Amygdala (tissue), 56 donors: ENCODE measurements at places on chromosomes 13 and 19.

- DNase-seq = no peak
These were observed 43.6 kb upstream of the UBAC2 start for GRCh38 chr13:99157046-99157445.

GRCh38 chr13:95260031-95260525 lies 41.2 kb downstream of the ABCC4 start:
- no peak for DNase-seq

- no peak for DNase-seq
These were observed 515.0 kb upstream of the KLHL1 start for GRCh38 chr13:70623239-70623638.

GRCh38 chr13:41457589-41458186 lies 338 bp downstream of the RGCC start:
- DNase-seq = no peak

- no peak for DNase-seq
These were observed 110.8 kb downstream of the PTPRS start for GRCh38 chr19:5229778-5230335.

GRCh38 chr13:62019858-62020257 lies 604.2 kb upstream of the PCDH20 start:
- DNase-seq = no peak

DNA sequence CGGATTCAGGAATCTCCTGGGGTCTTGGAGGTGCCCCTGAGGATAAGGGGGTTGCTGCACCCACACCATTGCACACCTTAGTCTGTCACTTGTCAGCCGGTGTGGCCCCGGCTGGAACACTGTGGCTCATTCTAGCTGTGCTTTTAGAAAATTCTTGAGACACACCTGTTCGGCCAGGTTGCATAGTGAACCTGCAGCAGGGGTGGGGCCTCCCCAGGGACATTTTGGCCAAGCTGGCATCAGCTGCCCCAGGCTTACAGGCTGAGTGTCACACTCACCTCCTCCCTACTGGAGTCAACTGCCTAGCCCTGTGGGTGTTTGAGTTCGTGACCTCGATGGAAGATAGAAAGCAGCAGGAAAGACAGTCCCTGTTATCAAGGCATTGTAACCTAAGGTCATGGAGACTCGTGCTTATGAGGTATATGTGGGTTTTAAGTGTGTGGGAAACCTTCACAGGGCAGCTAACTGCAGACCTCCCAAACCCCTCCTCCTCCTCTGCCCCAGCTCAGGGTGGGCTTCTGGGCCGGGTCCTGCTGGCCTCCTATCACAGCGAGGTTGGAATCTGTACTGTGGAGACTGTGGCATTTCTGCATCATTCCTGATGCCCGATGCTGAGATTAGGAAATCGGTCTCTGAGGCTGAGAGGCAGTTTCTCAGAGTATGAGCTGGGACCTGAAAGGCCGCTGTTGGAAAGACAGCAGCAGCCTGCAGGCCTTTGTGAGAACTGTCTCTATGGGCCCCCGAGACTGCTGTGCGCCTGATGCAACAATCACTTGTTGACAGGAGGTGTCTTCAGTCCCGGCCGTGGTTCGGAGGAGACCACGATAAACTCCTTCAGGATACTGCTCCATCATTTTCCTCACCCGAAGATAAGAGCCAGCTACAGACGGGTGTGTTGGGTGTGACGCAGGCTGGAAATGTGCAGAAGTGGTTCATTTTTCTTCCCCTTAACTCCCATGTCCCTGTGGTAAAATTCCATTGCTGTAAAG lies 72.2 kb downstream of the ATP11A start:
- DNase-seq = no peak

GRCh38 chr13:110475117-110475516 lies 86.4 kb downstream of the RAB20 start:
- DNase-seq = no peak

GRCh38 chr13:42041684-42042035 lies 6.8 kb upstream of the DGKH start:
- DNase-seq = peak; percentile 0

GRCh38 chr13:47545201-47546024 lies 455.7 kb downstream of the SUCLA2 start:
- DNase-seq = no peak

DNA sequence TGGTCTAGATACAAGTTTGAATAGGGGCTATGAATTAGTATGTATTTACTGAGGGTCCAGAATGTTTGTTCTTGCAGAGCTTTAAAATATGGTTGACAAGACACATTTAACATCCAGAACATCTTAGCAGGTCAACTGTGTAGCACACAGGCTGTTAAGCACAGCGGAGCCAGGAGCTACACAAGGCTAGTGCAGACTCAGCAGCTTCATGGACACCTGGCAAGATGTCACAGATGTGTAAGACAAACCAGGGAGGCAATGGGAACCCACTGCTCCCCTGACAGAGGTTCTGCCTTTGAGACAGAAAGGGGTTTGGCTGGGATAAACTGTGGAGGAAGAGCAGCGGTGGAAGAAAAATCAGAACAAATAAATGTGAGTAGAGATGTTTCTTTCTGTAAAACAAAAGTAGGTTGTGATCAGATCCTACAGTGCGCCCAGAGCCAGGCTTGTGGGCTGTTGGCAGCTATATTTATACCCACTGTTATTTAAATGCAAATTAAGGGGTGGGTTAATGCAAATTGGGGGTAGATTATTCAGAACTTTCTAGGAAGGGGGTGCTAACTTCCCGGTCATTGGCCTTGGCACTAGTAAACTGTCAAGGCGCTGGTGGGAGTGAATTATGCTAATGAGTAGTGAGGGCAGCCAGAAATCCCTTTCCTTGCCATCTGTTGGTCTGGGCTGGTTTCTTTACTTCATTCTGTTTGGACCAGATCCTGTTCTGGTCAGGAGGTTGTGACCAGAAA lies 33.0 kb downstream of the MIPEP start:
- DNase-seq = no peak

DNA sequence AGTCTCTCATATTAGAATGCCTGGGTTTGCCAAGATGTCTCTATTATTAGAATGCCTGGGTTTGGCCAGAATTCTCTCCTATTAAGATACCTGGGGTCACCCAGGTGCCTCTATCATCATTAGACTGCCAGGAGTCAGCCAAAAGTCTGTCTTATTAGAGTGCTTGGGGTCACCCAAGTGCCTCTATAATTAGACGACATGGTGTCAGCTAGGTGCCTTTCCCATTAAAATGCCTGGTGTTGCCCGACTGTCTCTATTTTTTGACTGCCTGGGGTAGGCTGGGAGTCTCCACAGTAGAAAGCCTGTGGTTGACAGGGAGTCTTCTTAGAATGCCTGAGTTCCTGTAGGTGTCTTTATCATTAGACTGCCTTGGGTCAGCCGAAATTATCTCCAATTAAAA lies 1536.6 kb downstream of the UQCRFS1 start:
- no peak for DNase-seq

GRCh38 chr13:98443329-98443728 lies 133.6 kb downstream of the STK24 start:
- no peak for DNase-seq

GRCh38 chr13:45752510-45752909 lies 50.4 kb downstream of the CBY2 start:
- no peak for DNase-seq

DNA sequence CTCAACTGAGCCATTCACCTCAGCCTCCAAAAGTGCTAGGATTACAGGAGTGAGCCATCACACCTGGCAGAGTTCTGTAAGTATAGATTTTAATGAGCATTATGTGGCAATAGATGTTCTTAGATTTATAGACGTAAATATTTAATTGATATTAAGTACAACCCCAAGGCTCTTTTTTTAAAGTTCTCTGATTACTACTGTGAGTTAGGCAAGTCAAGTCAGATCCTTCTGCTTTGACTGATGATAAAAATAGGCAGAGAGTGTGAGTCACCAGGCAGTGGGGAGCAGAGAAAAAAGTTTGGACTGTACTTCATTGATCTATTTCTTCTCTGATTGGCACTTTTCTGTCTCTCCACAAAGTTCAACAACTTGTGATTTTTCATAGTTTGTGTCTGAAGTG lies 1379.9 kb downstream of the UQCRFS1 start:
- DNase-seq = no peak

DNA sequence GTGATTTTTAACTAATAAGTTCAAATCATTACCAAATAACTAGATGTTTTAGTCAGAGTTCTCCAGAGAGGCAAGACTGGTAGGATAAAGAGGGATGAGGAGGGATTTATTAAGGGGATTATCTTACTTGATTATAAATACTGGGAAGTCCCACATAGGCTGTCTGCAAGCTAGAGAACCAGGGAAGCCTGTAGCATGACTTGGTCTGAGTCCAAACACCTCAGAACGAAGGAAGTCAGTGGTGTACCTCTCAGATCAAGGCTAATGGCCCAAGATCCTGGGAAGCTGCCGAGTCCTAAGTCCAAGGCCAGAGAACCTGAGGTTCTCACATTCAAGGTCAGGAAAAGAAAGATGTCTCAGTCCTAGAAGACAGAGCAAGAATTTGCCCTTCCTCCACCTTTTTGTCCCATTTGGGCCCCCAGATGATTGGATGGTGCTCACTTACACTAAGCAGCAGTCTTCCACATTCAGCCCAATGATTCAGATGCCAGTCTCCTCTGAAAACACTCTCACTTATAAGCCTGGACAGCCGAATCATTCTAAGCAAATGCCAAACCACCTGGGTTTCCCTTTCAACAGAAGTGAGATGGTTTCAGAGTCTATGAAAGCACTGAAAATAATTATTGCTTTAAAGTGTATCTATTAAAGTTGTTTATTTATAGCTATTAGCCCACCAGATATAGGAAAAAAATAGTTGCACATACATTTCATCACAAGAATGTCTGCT lies 1599.2 kb downstream of the OLFM4 start:
- DNase-seq = no peak

GRCh38 chr13:50893211-50893852 lies 16.3 kb upstream of the RNASEH2B start:
- no peak for DNase-seq

- DNase-seq = no peak
These were observed 1.6 kb upstream of the EPN1 start for GRCh38 chr19:55673465-55673864.

DNA sequence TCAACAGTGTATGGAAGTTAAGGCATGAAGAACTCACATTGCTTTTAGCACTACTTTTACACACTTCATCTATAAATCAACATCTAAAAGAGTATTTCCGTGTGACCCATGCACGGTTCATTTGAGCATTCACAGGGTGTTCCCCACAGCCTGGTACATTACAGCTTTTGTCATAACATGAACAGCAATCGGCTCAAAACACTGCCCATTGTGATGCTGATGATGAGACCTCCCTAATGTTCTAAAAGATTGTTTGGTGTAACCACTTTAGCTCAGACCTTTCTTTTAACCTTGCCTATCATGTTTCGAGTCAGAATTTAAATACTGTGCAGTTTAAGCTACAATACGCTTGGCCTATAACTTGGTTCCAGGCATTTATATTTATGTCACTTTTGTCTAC lies 4.1 kb upstream of the KLF5 start:
- no peak for DNase-seq

GRCh38 chr19:13150931-13151604 lies 857 bp downstream of the IER2 start:
- DNase-seq = no peak

DNA sequence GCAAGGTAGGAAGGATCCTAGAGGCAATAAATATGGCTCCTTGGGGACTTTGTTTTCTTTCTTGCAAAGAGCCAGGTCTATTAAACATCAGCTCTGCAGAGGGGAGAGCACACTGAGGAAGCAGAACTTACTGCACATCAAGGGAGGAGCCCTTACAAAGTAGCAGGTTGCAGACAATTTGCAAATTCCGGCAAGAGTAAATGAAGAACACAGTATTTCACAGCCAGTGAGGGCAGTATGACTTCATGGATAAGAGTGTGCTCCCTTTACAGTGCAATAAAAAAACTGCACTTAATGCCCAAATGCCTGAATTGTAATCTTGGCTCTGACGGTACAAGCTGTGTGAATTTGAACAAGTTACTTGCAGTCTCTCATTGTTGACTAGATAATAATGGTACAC lies 75.5 kb downstream of the STARD13 start:
- DNase-seq = no peak

GRCh38 chr13:40115426-40115825 lies 460.0 kb downstream of the COG6 start:
- no peak for DNase-seq

DNA sequence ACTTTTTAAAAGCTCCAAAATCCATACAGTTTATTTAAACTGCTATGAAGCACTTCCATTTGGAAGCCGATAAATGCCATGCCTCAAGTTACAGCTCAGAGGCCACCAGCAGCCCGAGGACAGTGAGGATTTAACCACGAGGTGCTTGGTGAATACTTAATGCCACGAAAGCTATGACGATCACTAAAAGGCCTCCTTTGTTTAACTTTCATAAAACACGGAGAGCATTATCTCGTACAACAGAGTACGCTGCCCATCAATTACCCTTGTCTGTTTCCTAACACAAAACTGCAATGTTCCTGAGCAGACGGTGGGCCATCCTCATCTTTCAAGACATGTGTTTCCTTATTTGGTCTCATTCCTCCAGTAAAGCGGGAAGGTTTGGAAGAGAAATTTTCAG lies 58.4 kb downstream of the PEPD start:
- peak; percentile 22 for DNase-seq

DNA sequence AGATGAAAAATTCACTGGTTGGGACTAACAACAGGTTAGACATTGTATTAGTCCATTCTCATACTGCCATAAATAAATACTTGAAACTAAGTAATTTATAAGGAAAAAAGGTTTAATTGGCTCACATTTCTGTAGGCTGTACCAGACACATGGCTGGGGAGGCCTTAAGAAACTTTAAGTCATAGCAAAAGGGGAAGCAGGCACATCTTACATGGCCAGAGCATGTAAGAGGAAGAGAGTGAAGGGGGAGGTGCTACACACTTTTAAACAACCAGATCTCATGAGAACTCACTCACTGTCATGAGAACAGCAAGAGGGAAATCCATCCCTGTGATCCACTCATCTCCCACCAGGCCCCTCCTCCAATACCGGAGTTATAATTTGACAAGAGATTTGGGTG lies 125.9 kb downstream of the SUCLA2 start:
- no peak for DNase-seq

GRCh38 chr19:45693106-45693788 lies 781 bp downstream of the QPCTL start:
- peak; percentile 33 for DNase-seq

DNA sequence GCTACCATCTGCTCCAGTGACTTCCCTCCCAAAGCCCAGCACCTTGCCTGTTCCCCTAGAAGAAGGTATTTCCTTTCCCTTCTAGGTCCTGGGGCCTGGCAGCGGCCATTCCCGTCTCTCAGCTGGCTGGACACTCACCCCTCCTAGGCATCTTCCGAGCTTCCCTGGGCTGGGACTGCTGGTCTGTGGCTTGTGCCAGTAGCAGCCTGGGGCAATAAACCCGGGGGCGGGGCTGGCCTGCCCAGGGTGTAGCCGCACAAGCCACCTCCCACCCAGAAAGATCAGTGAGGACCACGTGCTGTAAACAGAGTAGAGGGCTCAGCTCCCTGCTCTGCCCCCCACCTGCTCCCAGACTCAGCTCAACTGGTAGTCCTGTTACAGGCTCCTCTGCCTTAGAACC lies 15.0 kb downstream of the LIPE start:
- DNase-seq = peak; percentile 61
